ENCODE measurements at places on chromosomes 1 and 21. TPM values are rescaled to one million over a fixed set of nuclear protein-coding genes. Genes with fewer than 3 reads are reported as not detected.

DNA sequence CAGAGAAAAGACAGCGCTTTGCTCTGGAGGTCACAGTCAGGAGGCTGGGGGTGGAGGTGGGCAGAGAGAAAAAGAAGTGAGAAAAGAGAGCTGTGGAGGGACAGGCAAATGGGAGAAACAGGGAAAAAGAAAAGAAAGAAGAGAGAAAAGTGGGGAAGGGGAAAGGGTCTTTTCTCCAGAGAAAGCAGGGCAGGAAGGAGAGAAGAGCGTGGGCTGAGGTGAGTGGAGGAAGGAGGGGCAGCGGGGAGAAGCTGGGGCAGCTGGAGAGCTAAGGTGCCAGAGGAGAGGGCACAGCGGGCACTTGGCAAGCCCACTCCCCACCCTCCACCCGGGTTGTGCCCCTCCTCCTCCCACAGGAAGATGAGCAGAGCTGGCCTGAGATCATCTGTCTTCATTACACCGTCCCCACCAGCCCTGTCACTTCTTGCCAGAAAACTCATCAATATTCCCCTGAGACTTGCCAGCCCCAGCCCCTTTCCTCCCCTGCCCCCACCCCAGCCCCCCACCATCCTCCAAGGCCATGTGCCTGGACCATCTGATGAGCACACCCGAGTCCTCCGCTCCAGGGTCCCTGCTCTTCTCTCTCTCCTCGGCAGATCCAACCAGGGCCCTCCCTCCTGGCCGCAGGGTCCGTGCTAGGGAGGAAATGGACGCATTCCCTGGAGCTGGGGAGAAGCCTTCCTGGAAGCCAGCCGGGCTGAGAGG is 17.0 kb upstream of the BLACAT1 start:
- DNase-seq = no peak

Gene ANGEL2
- 25.1 TPM for polyA plus RNA-seq

DNA sequence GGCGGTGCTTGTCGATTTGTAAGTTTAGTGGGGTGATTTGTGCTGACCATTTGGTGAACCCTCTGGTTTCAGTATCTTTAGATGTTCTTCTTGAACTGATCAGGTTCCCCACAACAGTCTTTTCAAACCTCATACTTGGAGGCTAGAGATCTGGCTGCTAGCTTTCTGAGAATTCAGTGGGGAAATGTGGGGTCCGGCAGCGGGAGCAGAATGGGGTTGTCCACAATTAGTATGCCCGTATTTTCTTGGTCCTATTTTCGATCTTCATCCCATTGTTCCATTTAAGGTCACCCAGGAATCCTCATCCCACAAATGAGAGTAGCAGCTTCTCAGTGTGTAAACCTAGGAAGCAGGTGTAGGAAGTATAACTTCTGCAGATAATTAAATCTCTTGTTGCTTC is 10.3 kb upstream of the TPTE start:
- no peak for DNase-seq

- peak; percentile 4 for DNase-seq
These were observed 10.0 kb downstream of the LRRC53 start for GRCh38 chr1:74502432-74502831.

DNA sequence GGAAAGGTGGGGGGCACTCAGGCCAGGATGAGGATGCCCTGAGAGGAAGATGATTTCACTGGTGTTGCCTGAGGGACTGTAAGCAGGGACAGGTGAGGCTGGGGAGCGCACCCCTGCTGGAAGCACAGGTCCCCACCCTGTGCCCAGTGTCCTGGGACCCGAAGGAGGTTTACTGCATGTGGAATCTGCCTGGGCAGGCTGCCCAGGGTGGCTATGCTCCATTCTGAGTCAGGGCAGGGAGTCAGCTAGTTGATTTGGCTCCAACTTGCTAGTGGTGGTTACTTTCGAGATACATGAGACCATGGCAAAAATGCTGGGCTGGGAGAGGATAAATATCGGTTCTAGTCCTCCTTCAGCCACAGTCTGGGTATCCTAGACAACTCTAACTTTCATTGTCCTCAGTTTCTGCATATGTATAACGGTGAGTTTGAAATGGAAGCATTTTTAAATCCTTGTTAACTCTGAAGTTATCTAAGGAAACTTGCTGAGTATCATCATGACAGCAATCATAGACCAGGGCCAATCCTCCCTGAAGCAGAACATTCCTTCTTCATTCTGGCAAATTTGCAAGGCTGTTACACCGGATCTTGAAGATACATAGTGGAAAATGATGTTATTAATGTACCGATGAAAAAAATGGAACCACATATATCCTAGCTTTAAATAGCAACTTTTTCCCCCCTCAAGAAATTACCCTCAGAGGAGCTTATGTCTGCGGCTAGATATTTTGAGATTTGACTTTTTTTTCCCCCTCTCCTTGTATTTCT is 7.7 kb downstream of the TLR5 start:
- no peak for DNase-seq

Gene SLC22A15
- not detected for polyA plus RNA-seq

Gene ACOT11
- 1.2 TPM for polyA plus RNA-seq

- DNase-seq = no peak
These were observed 300.6 kb upstream of the PRMT6 start for GRCh38 chr1:106755682-106756406.

DNA sequence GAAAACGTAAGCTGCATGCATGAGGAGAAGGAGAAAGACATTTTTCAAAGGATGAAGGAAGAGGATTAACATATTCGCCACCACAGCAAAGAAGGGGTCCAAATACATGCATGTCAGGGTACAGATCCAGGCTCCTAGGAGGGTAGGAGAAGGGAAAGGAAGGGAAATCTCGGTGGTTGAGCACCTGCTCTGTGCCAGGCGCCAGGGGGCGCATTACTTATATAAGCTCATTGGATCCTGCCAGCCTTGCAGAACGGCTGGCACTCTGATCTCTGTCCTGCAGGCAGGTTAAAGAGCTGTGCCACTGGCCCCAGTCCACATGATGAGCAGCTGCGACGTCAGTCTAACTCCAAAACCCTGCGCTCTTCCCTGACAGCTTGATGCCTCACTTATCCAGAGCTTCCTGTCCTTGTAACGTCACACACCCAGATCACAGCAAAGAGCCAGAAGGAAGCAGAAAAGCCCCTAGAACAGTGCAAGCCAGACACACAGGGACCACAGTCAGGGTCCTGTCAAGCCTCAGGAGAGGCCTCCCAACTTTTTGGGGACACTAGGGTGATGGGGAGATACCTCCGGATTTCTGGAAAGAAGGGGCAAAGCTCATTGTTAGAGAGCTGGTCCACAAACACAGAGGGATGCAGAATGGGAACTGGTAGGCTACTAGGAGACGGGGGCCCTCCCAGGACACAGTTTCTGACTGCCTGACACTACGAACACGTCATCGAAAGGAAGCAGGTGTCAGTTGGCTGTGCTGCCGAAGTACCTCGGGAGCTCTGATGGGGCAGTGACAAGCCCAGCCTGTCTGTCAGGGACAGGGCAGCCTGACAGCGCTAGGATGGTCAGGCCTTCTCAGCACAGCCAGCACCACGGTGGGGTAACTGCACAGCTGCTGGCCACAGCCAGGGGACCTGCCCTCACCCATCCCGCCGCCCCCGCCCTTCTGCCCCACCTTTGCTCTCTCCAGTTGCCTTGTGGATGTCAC is 99.1 kb downstream of the BEND5 start:
- no peak for DNase-seq

Gene MMP23B
- 4.9 TPM for polyA plus RNA-seq

Gene PLA2G5
- not detected for polyA plus RNA-seq

Gene SEC16B
- 4.0 TPM for polyA plus RNA-seq

Gene CD1B
- not detected for polyA plus RNA-seq

Measured in AG04450 (cell line).